Putamen (tissue), 1 donor: ENCODE measurements at places on chromosomes 7 and 10.

- DNase-seq: no peak
These were observed 391.0 kb downstream of the GFRA1 start for GRCh38 chr10:115882021-115882420.

- DNase-seq: no peak
These were observed 74.4 kb downstream of the NHLRC2 start for GRCh38 chr10:113928830-113929229.

DNA sequence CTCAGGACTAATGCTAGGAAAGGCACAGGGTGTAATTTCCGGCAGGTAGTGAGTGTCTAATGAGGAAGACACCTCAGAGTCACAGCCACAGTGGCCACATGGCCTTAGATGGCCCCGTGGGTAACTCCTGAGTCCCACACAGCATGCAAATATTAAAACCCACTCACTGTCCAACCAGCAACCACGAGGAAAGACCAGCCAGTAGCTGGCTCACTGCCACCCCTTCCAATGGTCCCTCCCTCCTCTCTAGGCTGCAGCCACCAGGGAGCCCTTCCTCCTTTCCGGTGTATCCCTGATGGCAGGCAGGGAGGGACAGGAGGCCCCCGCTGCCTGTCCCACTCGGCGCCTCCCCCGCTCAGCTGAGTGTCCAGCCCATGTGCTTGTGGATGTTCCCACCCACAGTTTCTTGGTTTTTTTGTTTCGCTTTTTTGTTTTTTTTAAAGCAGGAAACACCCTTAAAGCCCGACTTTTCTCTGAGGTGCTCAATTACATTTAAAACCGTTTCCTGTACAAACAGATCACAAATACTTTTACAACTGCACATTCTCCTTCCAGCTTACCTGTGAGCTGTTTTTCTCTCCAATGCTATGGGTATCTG is 9.2 kb downstream of the BNIP3 start:
- DNase-seq: no peak

DNA sequence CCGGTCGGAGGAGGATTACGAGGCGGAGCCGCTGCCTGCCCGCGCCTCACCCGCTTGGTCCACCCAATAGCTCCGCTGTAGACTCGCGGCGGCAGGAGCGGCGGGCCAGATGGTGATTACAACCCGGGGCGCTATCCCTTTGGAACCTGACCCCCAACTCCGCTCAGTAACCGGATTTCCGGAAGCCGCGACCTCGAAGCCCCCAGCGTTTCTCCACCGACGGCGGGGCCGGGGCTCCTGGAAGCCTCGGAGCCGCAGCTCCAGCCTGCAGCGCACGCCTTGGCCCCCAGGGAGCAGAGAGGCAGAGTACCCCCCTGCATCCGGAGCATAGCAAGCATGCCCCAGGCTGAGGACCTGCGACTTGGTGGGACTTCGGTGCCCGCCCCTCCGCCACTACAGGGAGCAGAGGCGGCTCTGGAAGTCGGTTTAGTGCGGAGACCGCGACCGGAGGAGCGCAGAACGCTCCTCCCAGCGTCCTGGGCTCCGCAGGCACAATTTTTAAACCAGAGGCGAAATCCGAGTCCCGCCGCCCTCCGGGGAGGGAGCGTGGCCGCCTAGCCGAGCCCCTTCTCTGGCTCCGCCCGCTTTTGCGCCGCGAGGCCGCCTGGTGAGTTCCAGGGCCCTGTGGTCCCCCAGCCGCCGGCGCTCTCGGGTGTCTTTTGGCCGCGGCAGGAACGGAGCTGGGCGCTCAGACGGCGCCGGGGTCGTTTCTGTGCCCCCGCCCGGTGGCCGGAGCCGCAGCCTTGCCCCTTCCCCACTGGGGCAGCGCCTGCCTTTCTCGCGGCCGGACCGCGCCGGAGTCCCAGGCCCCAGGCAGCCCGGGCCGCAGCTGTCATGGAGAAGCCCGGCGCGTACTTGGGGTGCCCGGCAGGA is 28.2 kb upstream of the BMS1 start:
- no peak for DNase-seq

DNA sequence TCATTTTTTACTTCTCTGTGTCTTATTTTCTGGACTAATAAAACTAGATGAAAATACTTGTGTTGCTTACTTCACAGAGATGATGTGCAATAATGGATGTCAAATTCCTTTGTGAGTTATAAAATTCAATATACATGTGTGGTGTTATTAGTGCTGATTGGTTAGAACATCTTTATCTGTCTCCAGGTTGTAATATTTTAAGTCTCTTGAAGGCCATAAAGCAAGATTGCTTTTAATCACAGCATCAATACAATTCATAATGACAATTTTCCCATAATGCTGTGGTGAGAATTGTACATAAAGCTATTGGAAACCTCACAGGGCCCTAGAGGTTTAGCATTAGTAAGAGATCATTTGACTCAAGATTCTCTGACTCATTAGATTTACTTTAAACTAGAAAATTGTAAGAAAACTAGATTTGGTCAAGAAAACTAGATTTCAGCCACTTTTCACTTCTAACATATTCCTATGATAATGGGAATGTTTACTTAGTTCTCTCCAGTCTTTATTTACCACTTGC is 963.7 kb downstream of the REEP3 start:
- no peak for DNase-seq

DNA sequence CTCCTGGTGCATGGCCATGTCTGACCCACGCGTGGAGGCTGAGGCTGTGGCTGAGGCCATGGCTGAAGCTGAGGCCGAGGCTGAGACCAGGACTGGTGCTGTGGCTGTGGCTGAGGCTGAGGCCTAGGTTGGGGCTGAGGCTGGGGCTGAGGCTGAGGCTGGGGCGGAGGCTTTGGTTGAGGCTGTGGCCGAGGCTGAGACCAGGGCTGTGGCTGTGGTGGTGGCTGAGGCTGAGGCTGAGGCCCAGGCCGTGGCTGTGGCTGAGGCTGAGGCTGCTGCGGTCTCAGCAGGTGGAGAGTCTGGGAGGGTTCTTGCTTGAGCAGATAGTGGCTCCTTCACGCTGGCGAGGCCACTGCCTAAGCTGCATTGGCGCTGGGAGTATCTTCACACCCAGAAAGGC is 76.4 kb downstream of the WDR37 start:
- no peak for DNase-seq

DNA sequence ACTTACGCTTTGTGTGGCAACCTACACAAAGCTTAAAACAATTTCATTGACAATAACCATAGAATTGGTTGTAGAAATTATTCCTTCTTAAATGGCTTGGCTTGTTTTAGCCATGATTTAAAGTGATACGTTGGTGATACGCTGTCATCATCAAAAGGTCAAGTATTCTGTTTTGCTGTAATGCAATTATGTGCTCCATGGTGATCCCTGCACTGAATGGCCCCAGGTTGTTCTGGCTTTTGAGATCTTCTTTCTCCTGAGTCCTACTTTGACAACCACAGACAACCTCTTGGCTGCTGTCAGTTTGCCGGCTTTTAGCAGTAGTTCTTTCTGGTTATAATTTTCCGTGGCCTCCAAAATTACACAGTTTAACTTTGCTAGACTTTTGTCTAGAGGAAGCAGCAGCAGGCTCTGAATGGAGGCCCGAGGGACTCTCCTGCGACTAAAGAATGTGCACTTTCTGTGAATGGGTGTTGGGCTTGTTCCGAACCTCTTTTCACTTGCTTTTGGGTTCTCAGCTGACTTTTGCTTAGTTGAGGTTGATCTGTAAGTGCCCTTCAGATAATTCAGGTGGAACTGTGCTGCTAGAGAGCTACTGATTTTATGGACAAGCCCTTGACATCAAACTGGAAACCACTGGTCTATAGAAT is 104.7 kb downstream of the TMEM178B start:
- no peak for DNase-seq

DNA sequence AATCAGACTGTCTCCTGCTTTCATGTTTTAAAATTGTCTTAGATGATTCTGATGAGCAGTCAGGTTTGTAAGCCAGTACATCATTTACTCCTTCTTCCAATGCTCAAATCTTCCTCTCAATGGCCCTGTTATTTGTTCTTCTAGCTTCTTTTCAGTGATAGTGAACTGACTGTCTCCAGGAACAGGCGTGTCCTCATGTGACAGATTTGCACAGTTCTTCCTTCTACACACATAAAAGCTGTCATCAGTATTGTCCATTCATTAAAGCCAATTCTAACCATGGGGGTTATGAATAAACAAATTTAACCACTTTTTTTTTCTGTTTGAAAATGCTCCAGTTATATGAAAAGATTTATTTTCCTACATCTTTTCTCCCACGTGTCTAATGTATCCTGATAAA is 308.7 kb upstream of the SORCS1 start:
- DNase-seq: no peak

- peak; percentile 76 for DNase-seq
These were observed 652 bp downstream of the ATOH7 start for GRCh38 chr10:68231106-68231816.

DNA sequence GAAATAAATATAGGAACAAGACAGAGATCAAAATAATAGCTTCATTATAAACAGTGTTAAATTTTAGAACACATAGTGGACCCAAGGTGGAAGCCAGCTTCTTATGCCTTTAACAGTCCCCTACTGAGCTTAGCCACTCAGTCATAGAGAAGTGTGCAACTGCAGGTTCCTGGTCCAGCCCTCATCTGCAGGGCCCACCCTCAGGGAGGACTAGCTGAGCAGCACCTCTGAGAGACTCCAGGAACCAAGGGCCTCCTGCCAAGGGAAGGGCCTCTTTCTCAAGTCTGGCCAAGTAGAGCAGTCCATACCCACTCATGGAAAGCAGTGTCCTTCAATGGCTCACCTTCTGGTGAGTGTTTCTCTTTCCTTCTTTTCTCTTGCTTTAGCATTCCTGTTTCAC is 173.7 kb upstream of the PRPS1L1 start:
- DNase-seq: no peak

DNA sequence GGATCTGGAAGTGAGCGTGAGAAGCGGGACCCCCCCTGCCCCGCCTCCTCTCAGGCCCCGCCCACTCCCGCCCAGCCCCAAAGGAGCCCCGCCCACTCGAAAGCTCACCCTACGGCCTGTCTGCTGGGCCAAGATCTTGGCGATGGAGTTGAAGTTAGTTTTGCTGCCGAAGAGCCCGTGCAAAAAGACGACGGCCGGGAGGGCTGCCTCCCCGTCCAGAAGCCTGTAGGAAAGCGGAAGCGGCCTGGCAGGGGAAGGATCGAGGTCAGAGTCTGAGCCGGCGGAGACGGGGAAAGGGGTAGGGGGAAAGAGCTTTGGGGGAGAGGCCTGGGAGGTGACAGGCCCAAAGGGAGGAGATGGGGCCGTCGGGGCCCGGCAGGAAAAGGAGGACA is 386 bp downstream of the ABHD11 start:
- DNase-seq: peak; percentile 43

- no peak for DNase-seq
These were observed 5.8 kb downstream of the PLA2G12B start for GRCh38 chr10:72948762-72949161.

GRCh38 chr10:79392506-79393176 is 45.4 kb downstream of the PPIF start:
- no peak for DNase-seq

DNA sequence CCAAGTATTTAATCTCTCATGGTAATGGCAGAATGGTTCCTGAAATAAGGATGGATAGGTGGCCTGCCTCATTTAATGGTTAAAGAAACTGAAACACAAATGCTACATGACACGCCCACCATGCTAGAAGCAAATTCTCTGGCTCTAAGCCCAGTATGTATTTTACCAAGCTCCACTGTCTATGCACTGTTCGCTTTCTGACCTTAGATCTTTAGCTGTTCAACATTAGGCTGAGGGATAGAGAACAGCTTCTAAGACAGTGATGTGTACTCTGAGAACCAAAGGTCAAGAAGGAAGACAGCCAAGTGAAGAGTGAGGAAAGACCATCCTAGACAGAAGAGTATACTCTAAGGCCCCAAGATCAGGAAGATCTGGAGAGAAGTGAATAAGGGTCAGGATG is 26.6 kb downstream of the FAM3C start:
- no peak for DNase-seq

GRCh38 chr10:125294109-125294508 is 133.7 kb upstream of the CTBP2 start:
- no peak for DNase-seq

- no peak for DNase-seq
These were observed 47.5 kb upstream of the AGR3 start for GRCh38 chr7:16929146-16929762.

GRCh38 chr10:59873896-59874295 is 32.5 kb downstream of the CCDC6 start:
- no peak for DNase-seq

- DNase-seq: no peak
These were observed 6.9 kb downstream of the LRIT1 start for GRCh38 chr10:84234479-84234878.

GRCh38 chr7:40329601-40330153 is 194.9 kb downstream of the SUGCT start:
- DNase-seq: peak; percentile 52

- DNase-seq: no peak
These were observed 80.8 kb downstream of the CARD11 start for GRCh38 chr7:2962865-2963264.

DNA sequence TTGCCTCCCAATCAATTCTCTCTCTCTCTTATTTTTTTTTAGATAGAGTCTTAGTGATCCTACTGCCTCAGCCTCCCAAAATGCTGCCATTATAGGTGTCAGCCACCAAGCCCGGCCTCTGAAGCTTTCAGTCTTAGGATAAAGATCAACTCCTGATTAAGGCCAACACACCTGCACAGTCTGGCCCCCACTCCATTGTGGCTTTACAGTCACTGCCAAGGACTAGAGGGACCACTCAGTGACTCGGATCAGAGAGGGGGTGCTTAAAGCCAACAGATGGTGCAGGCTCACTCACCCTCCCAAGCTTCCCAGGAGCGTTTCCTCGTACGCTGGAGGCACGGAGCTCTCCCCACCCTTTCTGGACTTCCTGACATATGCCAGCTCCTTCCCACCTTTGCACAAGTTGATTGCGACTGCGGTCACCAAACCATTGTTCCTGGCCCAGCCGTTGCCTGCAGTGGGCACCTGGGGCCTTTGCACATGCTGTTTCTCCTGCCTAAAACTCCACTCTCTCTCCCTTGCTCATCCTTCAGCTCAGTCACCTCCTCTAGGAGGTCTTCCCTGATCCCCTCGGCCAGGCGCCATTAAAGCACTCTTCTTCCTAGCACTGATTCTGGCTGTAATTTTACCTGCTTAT is 1.7 kb upstream of the CDH23 start:
- DNase-seq: no peak

- no peak for DNase-seq
These were observed 262.5 kb downstream of the TRIL start for GRCh38 chr7:28695300-28696295.

DNA sequence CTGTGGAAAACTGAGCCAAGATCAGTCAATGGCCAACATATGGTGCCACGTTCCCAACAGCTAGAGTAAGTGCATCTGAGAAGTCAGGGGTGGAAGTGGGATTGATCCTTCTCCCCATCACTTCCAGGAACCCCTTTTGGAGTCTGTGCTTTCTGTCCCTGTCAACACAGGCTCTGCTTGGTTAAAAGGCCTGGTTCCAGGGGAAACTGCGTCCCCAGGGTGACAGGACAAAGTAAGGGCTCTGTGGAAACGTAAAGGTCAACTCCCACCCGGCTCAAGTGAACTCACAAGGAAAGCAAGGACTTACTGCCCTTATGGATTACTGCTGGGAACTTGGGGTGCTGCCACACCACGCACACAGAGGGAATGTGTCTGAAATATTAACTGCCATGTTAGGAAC is 77.5 kb upstream of the GRB10 start:
- no peak for DNase-seq

- DNase-seq: no peak
These were observed 52.8 kb upstream of the KCNIP2 start for GRCh38 chr10:101896225-101896877.

- DNase-seq: no peak
These were observed 57.1 kb downstream of the TACR2 start for GRCh38 chr10:69359594-69359993.
